Spinal cord (tissue), 10 donors: ENCODE measurements at places on chromosomes 12 and 14.

GRCh38 chr14:49049711-49050110, 536.5 kb downstream of the RPS29 start:
- no peak for DNase-seq

DNA sequence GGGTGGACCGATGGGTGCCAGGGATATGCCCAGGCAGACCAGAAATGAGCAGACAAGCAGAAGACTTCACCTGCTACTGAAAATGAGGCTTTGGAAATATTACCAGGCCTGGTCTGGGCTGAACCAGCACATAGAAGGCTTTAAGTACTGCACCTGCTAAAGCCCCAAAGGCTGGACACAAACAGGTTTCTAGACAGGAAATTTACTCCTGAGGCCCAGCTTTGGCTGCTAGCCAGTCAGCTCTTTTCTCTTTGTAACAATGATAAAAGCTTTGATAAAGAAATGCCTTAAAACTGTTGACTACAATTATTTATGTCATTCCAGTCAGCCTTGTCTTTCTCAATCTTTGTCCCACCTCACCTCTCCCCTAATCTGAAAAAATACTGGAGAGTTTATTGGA, 228.9 kb upstream of the EGLN3 start:
- no peak for DNase-seq

DNA sequence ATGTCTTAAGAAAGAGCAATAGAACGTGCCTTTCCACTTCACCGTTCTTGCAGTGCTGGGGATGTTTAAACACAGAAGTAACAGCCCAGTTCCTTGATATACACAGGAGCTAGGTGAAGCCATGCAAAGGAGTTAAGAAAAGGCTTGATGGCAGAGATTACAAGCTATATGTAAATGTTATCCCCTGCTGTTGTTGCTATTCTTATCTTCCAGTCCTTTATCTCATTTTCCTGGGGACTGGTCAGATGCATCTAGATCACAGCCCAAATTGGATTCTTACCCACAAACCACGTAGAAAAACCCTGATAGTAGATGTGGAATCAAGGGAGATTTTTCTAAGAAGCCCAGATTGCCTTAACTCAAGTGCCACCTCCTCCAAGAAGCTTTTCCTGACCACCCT, 5.5 kb downstream of the ASCL1 start:
- no peak for DNase-seq

DNA sequence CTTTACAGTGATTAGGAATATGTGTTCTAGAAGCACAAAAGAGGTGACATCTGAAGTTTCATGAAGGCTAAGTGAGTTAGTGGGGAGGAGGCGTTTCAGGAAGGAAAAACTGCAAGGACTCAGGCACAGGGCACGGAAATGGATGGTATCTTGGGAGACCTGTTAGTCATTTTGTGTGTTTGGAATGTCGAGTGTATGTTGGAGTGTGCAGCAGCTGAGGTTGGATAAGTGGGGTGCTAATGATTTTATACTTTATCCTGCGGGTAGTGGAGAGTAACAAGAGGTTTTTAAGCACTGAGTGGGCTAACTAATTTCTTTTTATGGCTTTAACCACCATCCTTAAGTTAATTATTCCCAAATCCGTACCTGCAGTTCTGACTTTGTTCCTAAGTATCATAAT, 571.5 kb upstream of the FBXO33 start:
- DNase-seq, result no peak

GRCh38 chr14:61780125-61780524, 17.9 kb downstream of the SNAPC1 start:
- no peak for DNase-seq

GRCh38 chr12:90741611-90742010, 213.4 kb downstream of the CCER1 start:
- DNase-seq, result no peak

GRCh38 chr12:121331248-121331647, 21.0 kb downstream of the ANAPC5 start:
- no peak for DNase-seq

DNA sequence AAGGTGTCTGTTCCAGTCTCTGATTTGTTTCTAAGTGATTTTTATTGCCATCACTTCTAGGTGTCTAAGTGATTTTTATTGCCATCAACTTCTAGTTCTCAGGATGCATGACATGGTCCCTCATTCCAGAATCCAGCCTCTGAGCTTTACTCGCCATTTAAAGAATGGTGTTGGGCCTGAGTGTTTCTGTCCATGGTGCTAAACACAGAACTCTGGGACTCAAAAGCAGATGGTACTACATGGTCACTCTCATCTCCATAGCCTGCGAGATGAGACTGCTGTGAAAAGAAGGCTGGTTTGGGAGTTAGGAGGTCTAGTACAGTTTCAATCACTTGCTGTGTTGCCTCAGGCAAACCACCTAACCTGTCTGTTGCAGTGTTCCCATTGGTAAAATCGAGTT, 276.6 kb downstream of the NRXN3 start:
- peak; percentile 46 for DNase-seq

GRCh38 chr14:54975856-54976255, 51.0 kb downstream of the WDHD1 start:
- DNase-seq, result no peak

GRCh38 chr12:116273813-116274550, 3.5 kb downstream of the MED13L start:
- no peak for DNase-seq

DNA sequence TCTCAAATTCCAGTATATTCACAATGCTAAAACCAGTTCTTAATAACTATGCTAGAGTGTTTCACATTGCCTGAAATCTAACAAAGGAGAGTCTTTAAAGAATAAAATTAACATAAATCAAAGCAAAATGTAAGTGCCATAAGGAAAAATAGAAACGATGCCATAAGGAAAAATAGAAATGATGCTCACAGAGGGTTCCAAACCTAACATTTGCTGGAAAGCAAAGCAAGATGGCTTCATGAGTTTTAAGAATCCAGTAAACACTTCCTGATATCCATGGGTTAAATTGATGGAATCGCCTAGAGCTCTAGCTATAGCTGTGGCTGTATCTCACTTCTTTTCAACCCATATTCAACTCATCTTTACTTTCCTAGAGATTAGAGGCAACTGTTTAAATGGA, 63.9 kb downstream of the GPR68 start:
- peak; percentile 72 for DNase-seq

GRCh38 chr12:59742841-59743240, 147.0 kb downstream of the SLC16A7 start:
- no peak for DNase-seq

GRCh38 chr12:59632408-59632807, 36.6 kb downstream of the SLC16A7 start:
- DNase-seq, result no peak

- no peak for DNase-seq
Observed at GRCh38 chr12:3071107-3071506, 6.1 kb upstream of the TSPAN9 start.

- DNase-seq, result no peak
Observed at GRCh38 chr12:5665615-5666014, 233.7 kb downstream of the NTF3 start.

GRCh38 chr14:78673845-78674244, 503.7 kb downstream of the NRXN3 start:
- DNase-seq, result no peak

DNA sequence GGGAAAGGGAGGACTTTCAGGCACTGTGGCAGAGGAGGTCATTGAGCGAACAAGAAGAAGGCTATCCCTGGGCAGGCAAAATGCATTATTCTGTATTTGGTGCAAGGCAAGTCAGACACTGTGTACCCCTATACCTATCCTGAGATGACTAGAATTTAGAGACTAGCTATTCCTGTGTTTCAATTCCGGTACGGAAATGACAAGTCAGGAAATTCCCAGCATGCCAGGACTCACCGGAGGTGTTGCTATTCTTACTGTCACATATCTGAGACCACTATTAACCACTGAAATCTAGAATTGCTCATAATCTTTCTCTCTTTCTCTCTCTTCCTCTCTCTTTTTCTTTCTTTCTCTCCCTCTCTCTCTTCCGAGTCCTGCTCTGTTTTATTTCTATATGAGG, 297.1 kb downstream of the PDZRN4 start:
- DNase-seq, result no peak

- DNase-seq, result no peak
Observed at GRCh38 chr14:48575772-48576171, 900.4 kb upstream of the MDGA2 start.

DNA sequence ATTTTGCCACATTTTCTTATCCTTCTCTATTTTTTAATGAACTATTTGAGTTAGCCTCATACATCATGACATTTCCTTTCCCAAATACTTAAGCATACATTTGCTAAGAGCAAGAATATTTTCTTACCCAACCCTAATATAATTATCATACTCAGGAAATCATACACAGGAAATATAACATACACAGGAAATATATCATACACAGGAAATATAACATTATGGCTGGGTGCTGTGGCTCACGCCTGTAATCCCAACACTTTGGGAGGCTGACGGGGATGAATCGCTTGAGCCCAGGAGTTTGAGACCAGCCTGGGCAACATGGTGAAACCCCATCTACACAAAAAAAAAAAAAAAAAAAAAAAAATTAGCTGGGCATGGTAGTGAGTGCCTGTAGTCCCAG, 4.9 kb downstream of the NCKAP1L start:
- no peak for DNase-seq

- DNase-seq, result no peak
Observed at GRCh38 chr14:89178800-89179535, 238.1 kb downstream of the FOXN3 start.

DNA sequence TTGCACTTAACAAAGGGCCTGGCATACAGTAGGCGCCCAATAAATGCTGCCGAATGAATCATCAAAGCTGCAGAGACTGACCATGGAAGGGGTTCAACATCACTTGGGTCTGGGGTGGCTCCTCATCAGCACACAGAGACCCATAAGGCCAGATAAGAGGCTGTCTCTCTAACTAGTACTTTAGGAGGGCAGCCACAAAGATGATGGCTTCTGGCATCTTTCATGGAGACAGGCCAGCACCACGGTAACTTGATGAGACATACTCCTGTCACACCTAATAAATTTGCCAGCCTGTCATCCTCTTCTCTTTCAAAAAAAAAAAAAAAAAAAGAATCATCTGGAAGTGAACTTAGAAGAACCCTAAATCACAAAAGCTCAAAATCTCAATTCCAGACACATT, 3.4 kb downstream of the PRIMA1 start:
- DNase-seq, result no peak

- no peak for DNase-seq
Observed at GRCh38 chr14:99752486-99753121, 40.6 kb upstream of the EML1 start.

GRCh38 chr14:82313889-82314288, 780.2 kb upstream of the SEL1L start:
- DNase-seq, result peak; percentile 10

DNA sequence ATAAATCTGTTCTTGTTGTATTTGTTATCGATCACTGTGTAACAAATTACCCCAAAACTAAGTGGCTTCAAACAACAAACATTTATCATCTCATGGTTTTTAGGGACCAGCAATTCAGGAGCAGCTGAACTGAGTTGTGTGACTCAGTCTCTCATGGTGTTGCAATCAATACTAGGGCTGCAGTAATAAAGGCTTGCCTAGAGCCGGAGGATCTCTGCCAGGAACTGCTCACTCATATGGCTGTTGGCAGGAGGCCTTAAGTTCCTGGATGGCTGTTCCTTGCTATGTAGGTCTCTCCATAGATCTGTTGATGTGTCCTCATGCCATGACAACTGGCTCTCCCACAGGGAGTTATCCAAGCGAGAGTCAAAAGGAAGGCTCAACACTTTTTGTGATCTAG, 3.8 kb upstream of the PSMC6 start:
- no peak for DNase-seq

- peak; percentile 88 for DNase-seq
Observed at GRCh38 chr14:92748259-92749016, at the start of gene LGMN. LGMN (minus strand) TSS chr14:92748627; CDS start chr14:92732786, 15,841 bp downstream.

GRCh38 chr12:15163030-15163976, 57.9 kb downstream of the RERG start:
- DNase-seq, result no peak

DNA sequence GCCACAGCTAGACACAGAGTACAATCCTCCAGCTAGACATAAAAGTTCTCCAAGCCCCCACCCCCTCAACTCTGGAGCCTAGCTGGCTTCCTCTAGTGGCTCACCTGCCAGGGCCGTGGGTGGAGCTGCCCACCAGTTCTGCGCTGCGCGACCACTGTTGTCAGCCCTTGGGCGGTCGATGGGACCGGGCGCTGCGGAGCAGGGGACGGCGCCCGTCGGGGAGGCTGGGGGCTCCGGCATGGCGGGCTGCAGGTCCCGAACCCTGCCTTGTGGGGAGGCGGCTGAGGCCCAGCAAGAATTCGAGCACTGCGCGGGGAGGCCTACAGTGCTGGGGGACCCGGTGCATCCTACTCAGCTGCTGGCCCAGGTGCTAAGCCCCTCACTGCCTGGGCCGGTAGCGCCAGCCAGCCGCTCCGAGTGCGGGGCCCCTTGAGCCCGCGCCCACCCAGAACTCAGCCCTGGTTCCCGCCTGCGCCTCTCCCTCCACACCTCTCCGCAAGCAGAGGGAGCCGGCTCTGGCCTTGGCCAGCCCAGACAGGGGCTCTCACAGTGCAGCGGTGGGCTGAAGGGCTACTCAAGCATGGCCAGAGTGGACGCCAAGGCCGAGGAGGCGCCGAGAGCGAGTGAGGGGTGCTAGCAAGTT, 51.0 kb downstream of the RTN1 start:
- no peak for DNase-seq

DNA sequence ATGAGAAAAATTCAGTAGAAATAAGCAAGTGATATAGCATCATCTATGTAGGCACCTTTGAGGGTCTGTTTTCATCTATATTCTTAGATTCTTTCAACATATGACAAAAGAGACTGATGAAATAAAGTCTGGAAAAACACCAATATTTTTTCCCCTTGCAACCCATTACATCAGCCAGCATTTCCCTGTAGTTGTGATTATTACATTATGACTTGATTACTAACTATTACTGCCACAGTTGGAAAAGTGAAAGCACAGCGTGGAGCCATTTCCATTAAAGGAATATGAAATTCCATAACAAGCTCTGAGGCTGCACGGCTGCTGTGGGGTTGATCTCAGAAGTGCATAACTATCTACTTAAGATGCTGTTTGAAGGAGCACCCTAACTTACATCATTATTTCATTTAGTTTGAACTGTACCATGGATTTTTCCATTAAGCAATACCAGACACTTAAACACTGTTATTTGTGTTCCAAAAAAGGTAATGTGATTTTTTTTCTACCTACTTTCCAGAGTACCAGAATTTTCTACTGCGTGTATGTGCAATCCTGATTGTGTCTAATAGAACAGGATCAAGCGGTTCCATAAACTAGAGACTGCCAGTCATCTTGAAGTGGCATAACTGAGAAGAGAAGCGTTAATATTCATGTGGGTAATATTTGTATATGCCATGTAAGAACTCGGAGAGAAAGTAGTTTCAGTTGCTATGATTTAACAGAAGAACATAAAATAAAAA, 405.5 kb downstream of the MDGA2 start:
- no peak for DNase-seq

- DNase-seq, result no peak
Observed at GRCh38 chr14:29847056-29847380, 80.6 kb downstream of the PRKD1 start.

DNA sequence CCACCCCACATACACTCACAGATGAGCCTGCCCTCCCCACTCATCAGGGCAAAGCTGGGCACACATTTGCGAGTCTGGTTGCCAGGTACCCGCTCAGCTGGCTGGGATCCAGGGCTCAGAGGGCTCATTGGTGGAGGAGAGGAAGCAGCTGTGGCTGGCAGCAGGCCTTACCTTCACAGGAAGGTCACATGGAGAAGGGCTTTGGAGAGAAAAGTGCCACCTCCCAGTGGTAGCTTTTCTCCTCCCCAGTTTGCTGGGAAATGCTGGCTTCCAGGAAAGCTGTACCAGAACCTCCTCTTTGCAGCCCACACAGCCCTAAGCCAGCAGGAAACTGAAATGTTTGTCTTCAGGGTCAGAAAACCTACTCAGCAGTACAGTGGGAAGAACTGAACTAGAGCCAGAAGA, 55.6 kb downstream of the LGMN start:
- peak; percentile 86 for DNase-seq

- no peak for DNase-seq
Observed at GRCh38 chr12:105214670-105215375, 21.2 kb downstream of the APPL2 start.
